Esophagus muscularis mucosa (tissue), 4 donors: ENCODE measurements at places on chromosomes 2 and 18.

GRCh38 chr18:47830772-47831171 lies 99.7 kb downstream of the SMAD2 start:
- no peak for DNase-seq

GRCh38 chr2:105977212-105977611 lies 216.9 kb downstream of the UXS1 start:
- DNase-seq: no peak

- DNase-seq: no peak
Observed at GRCh38 chr18:22459491-22459890, 41.8 kb upstream of the CTAGE1 start.

- DNase-seq: no peak
Observed at GRCh38 chr2:131039908-131040660, 53.2 kb downstream of the FAM168B start.

- DNase-seq: no peak
Observed at GRCh38 chr2:235829726-235830125, 335.9 kb downstream of the AGAP1 start.

GRCh38 chr18:37298816-37299215 lies 266.8 kb downstream of the CELF4 start:
- no peak for DNase-seq

DNA sequence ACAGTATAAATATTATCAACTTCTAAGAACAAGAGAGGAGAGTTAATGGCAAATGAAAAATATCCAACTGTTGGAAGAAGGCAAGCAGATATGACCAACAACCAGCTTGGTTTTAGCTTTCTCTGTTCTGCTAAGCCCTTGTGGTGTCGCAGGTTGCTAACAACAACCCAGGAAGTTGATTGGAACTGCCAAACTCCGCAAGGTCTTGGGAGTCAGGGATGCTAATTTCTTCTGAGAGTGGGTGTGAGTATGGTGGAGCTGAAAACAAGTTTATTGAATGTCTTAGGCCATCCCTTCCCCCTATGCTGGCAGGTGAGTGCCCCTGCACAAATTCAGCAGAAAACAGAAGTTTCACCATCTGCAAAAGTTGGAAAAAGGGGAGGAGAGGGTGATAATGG lies 17.5 kb downstream of the BZW1 start:
- peak; percentile 12 for DNase-seq

DNA sequence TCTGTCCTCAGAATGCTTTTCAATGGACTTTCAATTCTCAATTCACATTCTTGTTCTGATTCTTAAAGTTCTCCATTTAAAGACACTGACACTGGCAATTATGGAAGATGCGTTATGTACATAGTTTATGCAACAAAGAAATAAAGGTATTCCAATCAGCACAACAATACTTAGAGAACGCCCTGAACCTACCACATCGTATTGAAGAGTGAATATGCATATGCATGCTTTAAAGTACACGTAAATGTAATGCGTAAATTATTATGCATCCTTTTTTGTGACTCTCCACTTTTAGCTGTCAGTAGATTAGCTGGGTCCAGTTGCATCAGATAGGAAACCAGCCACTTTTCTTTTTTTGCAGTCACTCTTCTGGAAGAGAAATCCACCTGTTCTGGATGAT lies 83.5 kb downstream of the RBM43 start:
- DNase-seq: no peak

- no peak for DNase-seq
Observed at GRCh38 chr2:109321570-109321969, 192.6 kb downstream of the SH3RF3 start.

GRCh38 chr2:66696374-66696773 lies 261.4 kb downstream of the MEIS1 start:
- no peak for DNase-seq

DNA sequence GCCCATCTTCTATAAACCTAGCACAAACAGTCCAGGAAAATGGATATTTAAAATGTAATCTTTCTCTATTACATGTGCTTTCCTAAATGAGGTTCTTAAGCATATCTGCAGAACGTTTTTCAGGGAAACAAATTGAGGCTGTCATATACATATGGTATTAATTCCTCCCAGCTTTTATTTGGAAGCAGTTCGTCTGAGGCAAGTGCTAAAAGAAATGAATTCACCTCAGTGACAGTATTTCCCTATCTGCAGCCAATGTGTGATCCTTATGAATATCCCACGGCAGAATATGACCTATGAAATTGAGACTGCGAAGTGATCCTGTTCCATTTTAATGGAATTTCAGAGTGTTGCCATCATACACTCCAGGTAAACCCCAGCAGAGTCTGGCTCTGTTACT lies 7.1 kb downstream of the MYOM1 start:
- no peak for DNase-seq

DNA sequence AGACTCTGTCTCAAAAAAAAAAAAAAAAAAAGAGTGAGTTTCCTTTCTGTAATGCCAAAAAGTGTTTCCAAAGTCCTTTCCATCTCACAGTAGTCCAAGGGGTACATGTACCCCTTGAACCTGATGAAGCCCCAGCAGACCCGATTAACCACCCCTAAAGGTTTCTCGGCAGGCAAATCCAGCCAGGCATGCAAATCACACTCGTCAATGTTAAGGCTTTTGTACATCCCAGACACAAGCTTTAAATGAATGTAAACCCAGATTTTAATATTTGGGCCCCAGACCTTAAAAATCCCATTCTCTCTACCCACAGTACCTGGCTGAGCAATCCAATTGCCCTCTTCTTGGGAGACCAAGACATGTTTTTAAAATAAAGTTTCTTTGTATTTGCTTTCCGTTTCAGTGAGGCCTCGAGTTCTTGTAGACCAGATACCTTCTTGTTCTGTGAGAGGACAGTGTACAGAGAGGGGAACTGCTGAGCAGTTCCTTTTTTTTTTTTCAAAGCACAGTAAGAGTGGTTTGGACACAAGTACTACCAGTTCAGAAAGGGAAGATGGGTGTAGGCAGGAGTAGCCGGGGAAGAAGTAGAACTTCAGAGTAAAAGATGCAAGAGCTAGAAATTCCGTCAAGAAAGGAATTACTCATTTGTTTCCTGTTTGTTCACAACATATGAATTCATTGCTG lies at the start of gene NLRC4:
Gene NLRC4, minus strand, starts transcription at position 465 of the 684 bp plus-strand sequence. CDS start 8,111 bp downstream, outside the sequence.
- DNase-seq: no peak
